ENCODE measurements at places on chromosomes 1 and 21.

DNA sequence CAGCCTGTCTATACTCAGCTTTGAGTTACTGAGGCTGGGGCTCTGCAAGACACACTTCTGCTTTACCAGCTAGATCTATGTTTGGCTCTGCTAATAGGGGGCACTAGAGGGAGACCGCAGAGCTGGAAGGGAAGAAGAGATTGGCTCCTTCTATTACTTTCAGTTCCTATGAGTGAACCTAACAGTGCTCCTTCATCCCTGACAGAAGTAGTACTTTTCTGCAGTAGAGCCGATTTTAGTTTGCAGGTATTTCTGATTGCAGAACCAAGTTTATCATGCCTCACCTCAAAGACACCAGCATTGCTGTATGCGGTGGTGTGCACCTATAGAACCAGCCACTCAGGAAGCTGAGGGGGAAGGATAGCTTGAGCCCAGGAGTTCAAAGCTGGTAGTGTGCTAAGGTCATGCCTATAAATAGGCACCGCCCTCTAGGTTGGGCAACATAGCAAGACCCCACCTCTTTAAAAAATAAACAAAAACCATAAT, 5.7 kb upstream of the ZDHHC18 start:
- DNase-seq, result peak; percentile 61

- peak; percentile 60 for DNase-seq
These were observed 501.7 kb downstream of the NEGR1 start for GRCh38 chr1:71780681-71781080.

GRCh38 chr1:51328279-51328678, 2.1 kb downstream of the TTC39A start:
- DNase-seq, result no peak

GRCh38 chr1:244207042-244207934, 156.2 kb downstream of the ZBTB18 start:
- DNase-seq, result no peak

- DNase-seq, result no peak
These were observed 28.1 kb downstream of the TMEM50B start for GRCh38 chr21:33451634-33452071.
